ENCODE measurements at places on chromosomes 4 and X.

- peak; percentile 43 for DNase-seq
Observed at GRCh38 chr4:139704915-139705485, 39.4 kb downstream of the MGST2 start.

DNA sequence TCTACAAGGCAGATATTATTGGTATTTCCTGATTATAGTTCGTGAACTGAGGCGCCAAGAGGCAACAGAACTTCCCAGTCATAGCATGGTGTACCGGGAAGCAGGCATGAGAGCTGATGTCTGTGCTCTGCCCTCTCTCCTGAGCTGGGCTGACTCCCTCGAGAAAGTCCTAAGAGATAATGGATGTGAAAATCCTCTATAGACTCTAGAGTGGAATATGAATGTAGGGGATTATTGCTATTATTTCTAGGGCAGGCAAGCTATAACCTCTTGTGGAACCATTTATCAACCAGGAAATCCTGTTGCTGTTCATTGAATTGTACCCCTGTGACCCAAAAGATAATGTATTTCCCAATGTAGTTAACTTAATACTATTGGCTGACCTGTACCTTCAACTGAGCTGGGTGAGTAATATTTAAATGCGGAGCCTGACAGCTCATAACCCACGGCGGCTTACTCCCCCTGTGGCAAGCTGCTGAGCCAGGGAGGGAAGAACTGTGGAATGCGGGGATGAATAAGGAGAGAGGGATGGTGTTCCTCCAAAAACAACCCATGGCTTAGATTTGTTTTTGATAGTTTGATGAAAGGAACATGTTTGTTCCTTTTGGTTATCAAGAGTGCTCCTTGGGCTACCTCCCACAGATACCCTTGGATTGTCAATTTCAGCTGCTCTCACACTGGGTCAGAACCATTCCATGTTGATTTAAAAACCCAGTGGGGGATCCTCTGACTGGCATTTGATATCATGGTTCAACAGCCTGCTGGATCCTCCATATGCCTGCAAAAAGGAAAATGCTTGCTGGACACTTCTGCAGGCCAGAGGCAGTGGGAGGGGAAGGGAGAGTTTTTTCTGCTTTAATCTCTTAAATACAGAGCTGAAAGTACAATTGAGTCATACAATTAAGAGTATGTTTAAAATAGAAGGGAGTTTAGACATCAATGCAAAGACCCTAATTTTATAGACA, 339.0 kb upstream of the BOD1L1 start:
- peak; percentile 28 for DNase-seq

DNA sequence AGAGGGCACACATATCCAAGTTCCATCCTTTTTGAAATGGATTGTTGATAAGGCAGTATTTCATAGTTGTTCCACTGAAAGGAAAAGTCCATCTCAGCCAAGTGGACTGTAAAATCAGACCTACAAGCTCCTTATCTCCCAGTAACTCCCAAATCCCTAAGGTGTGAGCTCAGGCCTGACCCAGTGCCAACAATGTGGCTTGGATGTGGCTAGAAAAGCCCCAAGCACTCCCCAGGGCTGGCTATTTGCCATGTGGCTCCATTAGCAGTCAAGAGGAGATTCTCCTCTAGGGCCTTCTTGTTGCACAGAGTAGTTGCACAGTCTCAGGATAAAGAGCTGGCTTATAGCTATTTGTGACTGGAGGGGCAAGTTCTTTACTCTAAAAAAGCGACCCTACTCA, 25.0 kb upstream of the DGKK start:
- DNase-seq: no peak

GRCh38 chrX:125681058-125681457, 361.4 kb downstream of the TEX13C start:
- no peak for DNase-seq

DNA sequence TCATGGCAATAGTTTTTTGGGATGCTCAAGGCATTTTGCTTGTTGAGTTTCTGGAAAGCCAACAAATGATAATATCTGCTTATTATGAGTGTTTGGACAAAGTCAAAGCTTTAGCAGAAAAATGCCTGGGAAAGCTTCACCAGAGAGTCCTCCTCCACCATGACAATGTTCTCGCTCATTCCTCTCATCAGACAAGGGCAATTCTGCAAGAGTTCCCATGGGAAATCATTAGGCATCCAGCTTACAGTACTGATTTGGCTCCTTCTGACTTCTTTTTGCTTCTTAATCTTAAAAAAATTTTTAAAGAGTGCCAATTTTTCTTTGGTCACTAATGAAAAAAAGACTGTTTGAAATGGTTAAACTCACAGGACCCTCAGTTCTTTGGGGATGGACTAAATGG, 136.3 kb downstream of the UBE2K start:
- no peak for DNase-seq

All from kidney capillary endothelial cell (primary cell).